ENCODE measurements at places on chromosomes 5 and 9. TPM values are rescaled to one million over a fixed set of nuclear protein-coding genes. Genes with fewer than 3 reads are reported as not detected.
A peak's percentile ranks its signal among the peaks of the same experiment; 100 is the strongest.

Gene PCDHA6
- total RNA-seq, result 0.64 TPM

Gene SLC6A18
- total RNA-seq, result not detected

Gene BASP1
- total RNA-seq, result 31.1 TPM

Gene PRUNE2
- total RNA-seq, result 7.4 TPM

Gene PRXL2C
- total RNA-seq, result 25.6 TPM

Gene AQP7
- total RNA-seq, result 2.4 TPM

Gene SLC34A1
- total RNA-seq, result not detected

Gene KCNV2
- total RNA-seq, result not detected

Gene DAB2
- total RNA-seq, result 145 TPM

Gene FSTL4
- total RNA-seq, result 0.67 TPM

DNA sequence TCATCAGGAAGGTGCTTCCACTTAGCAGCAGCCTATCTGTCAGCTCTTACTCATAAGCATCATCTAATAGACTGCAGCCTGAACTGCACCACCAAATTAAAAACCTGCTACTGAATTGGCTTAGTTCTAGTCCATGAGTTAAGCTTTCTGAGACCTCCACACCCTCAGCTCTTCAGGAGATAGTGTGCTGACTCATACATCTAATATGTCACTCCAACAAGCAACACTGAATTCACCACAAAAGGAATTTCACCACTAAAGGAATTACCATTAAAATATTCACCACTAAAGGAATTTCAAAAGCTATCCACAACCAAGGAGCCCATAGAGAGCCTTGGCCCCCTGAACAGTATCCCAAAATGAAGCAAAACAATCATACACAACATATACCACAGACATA is 418.5 kb upstream of the RORB start:
- H3K27me3 ChIP-seq, result no peaks in the 10 kb centered on the region
- H3K4me3 ChIP-seq, result no peak overlapping the region
- H3K27ac ChIP-seq, result no peak overlapping the region
- no peaks in the 10 kb centered on the region for H3K36me3 ChIP-seq

DNA sequence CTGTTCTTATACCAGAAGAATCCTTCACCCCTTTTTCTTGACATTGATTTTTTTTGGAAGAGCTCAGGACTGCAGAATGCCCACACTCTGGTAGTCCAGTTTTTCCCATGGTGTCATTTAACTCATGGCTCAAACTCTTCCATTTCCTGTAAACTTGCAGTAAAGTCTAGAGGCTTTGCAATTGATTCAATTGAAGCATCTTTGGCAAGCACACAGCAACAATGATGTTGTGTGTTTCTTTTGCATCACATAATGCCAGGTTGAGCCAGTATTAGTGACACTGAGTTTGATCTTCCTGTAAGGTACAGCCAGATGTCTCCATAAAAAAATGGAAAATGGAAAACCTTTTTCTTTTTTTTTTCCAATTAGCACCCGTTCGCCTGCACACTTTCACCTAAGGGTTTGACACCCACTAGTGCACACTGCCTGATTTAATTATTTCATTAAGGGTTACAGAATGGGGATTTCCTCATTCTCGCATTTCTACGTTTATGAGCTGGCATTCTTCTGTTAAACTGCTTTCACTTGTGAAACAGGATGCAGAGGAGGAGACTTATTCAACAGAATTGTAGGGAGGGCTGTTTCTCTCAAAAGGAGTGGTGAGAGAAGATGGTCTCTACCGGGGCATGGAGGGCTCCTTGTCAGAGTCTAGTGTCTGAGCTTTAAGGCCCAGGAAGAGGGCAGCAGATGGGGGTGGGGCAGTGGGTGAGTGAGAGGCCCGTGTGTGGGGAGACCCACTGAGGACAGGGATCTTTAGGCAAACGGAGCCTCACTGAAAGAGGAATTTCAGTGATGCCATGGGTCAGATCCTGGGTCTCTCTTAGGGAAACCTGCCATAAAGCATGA is 2.2 kb upstream of the S1PR3 start:
- no peak for DNase-seq
- H3K4me1 ChIP-seq, result peaks cover 5% of the 10 kb centered on the region
- no peak overlapping the region for H3K27ac ChIP-seq

DNA sequence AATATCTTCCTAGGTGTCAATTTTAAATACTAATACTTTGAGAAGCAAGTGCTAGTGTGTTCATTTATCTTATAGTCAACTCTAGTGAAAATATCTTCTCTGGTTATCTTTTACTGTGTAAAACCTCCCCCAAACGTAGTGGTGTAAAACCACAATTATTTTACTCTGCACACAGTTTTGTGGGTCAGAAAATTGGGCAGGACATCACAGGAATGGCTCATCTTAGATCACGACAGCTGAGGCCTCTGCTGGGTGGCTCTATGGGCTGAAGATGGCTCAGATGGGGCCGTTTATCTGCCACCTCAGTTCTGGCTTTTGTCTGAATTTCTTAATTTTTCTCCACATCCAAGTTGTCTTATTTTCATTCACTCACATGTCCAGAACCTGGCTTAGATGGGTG is 457.2 kb upstream of the ACTBL2 start:
- no peak overlapping the region for H3K4me3 ChIP-seq
- H3K27me3 ChIP-seq, result no peaks in the 10 kb centered on the region
- H3K27ac ChIP-seq, result no peak overlapping the region

DNA sequence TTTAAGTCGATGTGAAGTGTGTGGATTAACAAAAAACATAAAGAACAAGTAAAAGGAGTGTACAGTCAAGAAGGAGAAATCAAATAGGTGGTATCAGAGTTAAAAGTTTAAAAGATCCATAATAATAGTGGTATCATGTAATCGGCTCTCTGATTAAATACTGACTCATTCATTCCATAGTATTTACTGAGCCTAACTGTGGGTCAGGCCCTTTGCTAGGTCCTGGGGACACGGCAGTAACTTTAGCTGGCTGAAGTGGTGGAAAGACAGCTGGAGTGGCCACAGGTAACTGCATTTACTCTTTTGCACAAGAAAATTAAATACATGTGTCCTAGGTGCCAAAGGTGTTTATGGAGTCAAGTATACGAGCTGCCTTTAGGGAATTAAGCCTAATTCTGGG is 124.0 kb downstream of the GNAQ start:
- no peak overlapping the region for H3K27ac ChIP-seq
- H3K4me1 ChIP-seq, result peaks cover 7% of the 10 kb centered on the region
- no peak for DNase-seq
- no peak overlapping the region for H3K4me3 ChIP-seq

DNA sequence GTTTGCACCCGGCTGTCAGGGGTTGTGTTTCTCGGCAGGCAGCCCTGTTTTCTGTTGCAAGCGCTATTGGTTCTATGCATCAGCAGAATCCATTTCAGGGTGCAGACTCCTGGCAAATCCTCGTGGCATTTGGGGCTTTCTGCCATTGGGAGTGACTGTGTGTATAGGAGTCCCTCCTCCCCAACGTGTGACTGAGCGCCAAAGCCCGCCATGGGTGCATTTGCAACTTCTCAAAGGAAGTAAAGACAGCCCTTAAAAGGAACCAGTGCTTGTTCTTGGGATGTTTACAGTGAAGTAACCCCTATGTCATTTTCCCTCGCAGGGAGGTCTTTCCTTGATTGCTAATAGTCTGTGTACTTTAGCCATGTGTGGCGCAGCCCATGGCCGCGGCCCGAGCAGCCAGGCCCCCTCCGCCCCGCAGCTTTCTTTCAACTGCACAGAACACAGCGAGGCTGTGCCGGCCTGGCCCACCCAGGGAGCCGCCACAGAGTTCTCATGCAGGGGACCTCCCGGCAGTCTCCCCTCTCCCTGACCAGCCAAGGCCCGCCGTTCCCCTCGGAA is 175.6 kb downstream of the HSD17B3 start:
- no peak overlapping the region for H3K27ac ChIP-seq
- no peak for DNase-seq
- H3K27me3 ChIP-seq, result no peaks in the 10 kb centered on the region
- H3K36me3 ChIP-seq, result no peaks in the 10 kb centered on the region
- H3K4me1 ChIP-seq, result no peaks in the 10 kb centered on the region

DNA sequence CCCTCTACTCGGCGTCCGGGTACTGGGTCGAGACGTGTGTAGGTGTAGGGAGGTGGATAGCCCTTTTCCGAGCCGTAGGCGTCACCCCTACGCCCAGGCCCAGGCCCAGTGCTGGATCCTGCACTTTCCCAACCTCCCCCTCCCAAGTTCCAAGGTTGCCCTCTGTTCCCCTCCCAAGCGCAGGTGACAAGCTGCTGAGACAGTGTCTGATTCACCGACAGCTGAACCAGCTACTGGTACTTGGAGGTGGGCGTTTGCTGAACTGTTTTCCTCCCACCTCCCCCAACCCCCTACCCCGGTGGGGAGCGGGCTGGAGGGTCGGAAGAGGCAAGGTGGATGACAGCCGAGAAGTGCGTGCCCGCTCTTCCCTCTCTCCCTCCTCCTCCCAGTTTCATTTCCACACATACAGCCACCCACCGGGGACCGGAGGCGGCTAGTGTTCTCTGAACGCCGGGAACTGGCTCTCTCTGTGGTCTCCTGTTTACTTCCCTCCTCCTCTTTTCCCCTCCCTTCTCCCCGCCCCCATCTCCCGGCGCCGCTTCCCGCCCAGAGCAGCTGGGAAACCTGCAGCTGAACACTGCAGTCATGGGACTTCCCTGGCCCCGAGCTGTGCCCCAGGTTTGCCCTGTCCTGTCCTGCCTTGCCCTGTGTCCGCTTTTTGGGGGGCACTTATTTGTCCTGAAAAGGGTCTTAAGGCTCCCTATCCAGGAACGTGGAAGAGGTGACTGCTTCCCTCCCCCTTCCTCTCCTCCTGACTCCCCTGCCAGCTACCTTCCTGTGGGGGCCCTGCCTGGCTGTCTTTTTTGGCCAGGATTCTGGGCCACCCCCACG is 6.2 kb upstream of the KLF9 start:
- H3K36me3 ChIP-seq, result no peaks in the 10 kb centered on the region
- peak; percentile 97 for DNase-seq
- peak overlapping the region; percentile 55 for H3K4me3 ChIP-seq
- no peaks in the 10 kb centered on the region for H3K27me3 ChIP-seq

GRCh38 chr5:128199104-128199503 is 115.5 kb downstream of the SLC12A2 start:
- no peak for DNase-seq
- no peaks in the 10 kb centered on the region for H3K36me3 ChIP-seq
- no peaks in the 10 kb centered on the region for H3K27me3 ChIP-seq
- H3K27ac ChIP-seq, result no peak overlapping the region

- no peaks in the 10 kb centered on the region for H3K36me3 ChIP-seq
- H3K27ac ChIP-seq, result no peak overlapping the region
- no peak overlapping the region for H3K4me3 ChIP-seq
- H3K4me1 ChIP-seq, result no peaks in the 10 kb centered on the region
- DNase-seq, result no peak
Observed at GRCh38 chr9:34171753-34172535, 6.9 kb upstream of the UBAP1 start.

- DNase-seq, result no peak
- no peaks in the 10 kb centered on the region for H3K36me3 ChIP-seq
- peak within 1 kb of the TSS; percentile 56 for H3K4me3 ChIP-seq
- H3K27me3 ChIP-seq, result peaks cover 47% of the 10 kb centered on the region
Observed at GRCh38 chr5:80959768-80960442, at the start of gene RASGRF2. Gene RASGRF2, plus strand, starts transcription at chr5:80960363. Its CDS starts 376 bp downstream, at chr5:80960739.

GRCh38 chr5:151677776-151678545 is 8.8 kb downstream of the SPARC start:
- H3K27ac ChIP-seq, result peak overlapping the region; percentile 79
- H3K4me3 ChIP-seq, result peak overlapping the region; percentile 5
- H3K4me1 ChIP-seq, result peaks cover 93% of the 10 kb centered on the region
- H3K27me3 ChIP-seq, result no peaks in the 10 kb centered on the region

GRCh38 chr9:78112004-78112403 is 80.4 kb upstream of the GNAQ start:
- no peak overlapping the region for H3K27ac ChIP-seq
- no peaks in the 10 kb centered on the region for H3K36me3 ChIP-seq
- DNase-seq, result no peak
- H3K27me3 ChIP-seq, result no peaks in the 10 kb centered on the region
- no peak overlapping the region for H3K4me3 ChIP-seq

DNA sequence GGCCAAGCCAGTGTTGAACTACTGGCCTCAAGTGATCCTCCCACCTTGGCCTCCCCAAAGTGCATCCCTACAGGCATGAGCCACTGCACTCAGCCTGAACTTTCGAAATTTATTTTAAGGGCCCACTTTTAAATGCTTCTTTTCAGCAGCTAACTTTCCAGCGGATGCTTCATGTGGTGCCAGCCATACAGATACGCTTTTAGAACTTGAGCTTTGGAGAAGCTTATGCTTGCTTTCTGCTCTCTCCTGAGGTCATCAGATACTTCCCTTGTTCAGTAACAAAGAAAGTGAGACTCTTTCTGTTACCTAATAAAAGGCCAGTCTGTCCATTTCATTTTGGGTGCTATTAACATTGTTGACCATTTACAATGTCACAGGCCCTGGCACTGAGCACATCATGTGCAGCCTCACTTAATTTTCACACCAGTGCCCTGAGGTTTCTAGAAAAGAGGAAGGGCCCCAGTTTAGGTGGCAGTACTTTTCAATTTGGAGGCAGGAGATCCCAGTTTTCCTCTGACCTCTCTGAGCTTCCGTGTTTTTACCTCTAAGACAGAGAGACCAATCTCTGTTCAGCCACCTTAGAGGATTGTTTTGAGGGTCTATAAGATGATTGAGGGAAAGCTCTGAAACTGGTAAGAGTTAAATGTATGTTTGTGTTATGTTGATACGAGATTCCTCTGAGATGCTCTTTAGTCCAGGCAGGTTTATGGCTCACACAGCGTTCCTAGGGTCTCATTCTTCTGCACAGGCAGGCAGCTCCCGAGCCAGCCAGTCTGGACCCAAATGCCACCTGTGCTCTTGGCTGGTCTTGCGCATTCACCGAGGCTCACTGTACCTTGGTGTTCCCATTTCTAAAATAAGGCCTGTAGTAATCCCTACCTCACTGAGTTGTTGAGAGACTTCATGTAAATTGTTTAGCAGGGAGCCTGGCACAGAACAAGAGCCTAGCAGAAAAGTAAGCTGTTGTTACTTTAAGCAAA is 4.4 kb downstream of the ABL1 start:
- H3K4me1 ChIP-seq, result peaks cover 55% of the 10 kb centered on the region
- H3K27ac ChIP-seq, result no peak overlapping the region
- no peak overlapping the region for H3K4me3 ChIP-seq
- DNase-seq, result no peak
- H3K27me3 ChIP-seq, result no peaks in the 10 kb centered on the region
- no peaks in the 10 kb centered on the region for H3K36me3 ChIP-seq

- DNase-seq, result no peak
- no peak overlapping the region for H3K4me3 ChIP-seq
Observed at GRCh38 chr5:4661326-4661725, 478.8 kb upstream of the ADAMTS16 start.

GRCh38 chr9:10678790-10679189 is 66.0 kb upstream of the PTPRD start:
- no peaks in the 10 kb centered on the region for H3K27me3 ChIP-seq
- H3K4me3 ChIP-seq, result no peak overlapping the region
- no peaks in the 10 kb centered on the region for H3K4me1 ChIP-seq

DNA sequence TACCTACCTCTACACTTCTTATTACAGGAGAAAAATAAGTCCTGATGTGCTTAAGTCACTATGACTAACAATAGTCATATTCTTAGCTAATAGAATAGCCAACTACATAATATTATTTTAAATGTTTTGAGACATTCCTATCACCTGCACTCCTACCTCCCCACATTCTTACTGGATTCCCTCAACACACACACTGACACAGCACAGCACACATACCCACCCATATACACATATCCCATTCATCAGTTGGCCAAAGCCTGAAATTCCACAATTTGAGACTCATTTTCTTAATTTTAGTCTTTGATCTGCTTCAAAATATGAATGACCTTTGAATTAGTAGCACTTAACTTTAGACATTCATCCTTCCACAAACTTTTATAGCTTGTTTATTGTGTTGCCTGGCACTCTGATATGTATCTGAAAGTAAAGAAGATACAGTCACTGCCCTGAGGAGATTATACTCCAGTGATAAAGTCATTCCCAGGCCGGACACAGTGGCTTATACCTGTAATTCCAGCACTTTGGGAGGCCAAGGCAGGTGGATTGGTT is 168.3 kb upstream of the RASA1 start:
- no peaks in the 10 kb centered on the region for H3K27me3 ChIP-seq
- H3K4me3 ChIP-seq, result no peak overlapping the region
- H3K27ac ChIP-seq, result no peak overlapping the region
- no peaks in the 10 kb centered on the region for H3K4me1 ChIP-seq
- no peak for DNase-seq

All from upper lobe of right lung (tissue), 1 donor.